Stimulated activated naive CD8-positive, alpha-beta T cell treated with anti-CD3 and anti-CD28 coated beads, Interleukin-15, amount 100 ng/mL, for 72 hours (primary cell): ENCODE measurements at places on chromosomes 1 and 21.

GRCh38 chr1:30173560-30173959 is 549.8 kb downstream of the MATN1 start:
- no peak for DNase-seq

DNA sequence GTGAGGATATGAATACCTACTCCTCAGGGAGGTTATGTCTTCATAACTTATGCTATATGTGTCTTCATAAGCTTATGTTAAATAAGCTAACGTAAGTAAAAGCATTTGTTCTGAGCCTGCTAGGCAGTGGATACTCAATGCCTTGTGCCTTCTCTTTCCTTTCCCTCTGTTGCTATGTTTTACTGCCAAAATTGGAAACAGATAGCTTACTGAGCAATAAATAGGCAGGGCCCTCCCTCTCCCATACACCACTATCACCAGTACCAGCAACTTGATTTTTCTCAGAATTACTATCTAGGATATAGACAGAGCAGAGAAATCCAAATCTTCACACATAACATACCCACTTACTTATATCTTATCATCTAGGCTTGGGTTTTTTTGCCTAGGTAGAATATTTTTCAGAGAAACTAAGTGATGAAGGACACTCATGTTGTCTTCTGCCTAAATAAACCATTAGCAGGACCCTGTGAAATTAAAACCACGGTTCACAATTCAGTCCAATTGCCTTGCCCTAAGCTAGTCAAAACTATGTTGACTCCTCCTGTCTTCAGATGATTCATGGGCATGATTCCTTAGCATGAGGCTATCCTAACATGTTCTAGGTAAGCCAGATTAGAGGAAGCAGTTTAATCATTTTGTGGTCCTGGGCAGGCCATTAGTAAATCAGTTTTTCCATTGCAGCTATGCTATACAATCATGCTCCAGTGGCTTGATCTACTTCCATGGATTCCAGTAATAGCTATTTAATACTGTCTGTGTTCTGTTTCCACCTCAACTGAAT is 15.9 kb upstream of the LRRC8C start:
- DNase-seq, result no peak

DNA sequence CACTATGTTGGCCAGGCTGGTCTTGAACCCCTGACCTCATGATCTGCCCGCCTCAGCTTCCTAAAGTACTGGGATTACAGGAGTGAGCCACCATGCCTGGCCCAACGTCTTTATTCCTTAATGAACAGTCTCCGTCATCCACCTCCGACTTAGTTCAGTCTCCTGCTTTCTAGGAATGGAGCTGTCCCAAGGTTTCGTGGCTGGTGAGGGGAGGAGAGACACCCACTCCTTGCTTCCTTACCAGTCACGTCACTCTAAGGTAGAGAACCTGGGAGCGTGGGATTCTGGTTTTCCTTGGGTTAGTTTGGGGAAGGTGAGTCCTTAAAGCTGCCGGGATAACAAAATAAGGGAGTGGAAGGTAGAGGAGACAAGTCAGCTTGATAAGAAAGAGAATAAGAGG is 55.0 kb upstream of the ATP2B4 start:
- DNase-seq, result no peak

- no peak for DNase-seq
Observed at GRCh38 chr1:94823116-94823515, 3.0 kb downstream of the SLC44A3 start.

DNA sequence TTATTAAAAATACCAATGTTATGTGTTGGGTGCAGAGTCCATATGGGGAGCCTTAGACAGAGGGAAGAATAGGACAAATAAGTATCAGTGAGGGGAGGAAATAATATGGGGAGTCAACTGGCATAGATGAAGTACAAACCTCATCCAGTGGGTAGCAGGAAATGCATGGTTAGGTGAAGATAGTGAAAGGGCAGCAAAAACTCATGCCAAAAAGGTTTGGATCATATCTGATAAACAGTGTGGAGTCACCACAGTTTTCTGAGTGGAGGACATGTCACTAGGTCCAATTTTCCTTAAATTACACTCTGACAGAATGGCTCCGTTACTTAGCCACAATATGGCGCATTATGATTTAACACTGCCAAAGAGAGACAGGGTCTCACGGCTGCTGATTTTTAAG is 10.3 kb downstream of the DUSP23 start:
- DNase-seq, result no peak
